ENCODE measurements at places on chromosomes 5 and 9.

- DNase-seq, result no peak
Observed at GRCh38 chr5:5721881-5722280, 299.4 kb downstream of the ICE1 start.

DNA sequence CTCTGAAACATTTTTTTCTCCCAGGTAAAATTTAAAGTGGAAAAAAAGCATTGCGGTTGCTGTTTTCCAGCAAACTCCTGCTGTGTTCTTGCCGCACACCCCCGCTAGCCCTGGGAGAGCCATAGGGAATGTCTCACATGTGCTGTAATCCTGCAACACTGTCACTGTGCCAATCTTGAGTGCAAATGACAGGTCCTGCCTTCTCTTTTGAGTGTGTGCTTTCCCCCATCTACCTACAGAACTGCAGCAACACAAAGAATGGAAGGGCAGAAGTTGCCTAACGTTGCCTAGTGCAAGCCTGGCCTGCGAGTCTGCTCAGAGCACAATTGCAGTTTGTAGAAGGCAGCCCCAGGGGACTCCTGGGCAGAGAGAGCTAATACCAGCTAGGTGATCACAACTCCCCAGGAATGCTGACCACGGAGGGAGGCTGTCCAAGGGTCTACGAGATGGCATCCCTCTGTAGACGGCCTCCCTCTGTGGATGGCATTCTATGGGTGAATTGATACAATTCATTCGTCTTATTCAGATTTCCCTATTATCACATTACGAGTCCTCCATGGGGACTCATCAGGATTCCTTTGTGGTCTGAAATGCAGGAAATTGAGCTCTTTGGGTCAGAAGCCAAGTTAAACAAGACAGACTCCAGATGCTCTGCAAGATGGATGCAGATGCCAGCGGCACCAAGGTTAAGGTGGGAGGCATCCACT lies 172.6 kb upstream of the S1PR3 start:
- no peak for DNase-seq

GRCh38 chr9:115192280-115192679 lies 74.3 kb upstream of the TNC start:
- DNase-seq, result no peak

DNA sequence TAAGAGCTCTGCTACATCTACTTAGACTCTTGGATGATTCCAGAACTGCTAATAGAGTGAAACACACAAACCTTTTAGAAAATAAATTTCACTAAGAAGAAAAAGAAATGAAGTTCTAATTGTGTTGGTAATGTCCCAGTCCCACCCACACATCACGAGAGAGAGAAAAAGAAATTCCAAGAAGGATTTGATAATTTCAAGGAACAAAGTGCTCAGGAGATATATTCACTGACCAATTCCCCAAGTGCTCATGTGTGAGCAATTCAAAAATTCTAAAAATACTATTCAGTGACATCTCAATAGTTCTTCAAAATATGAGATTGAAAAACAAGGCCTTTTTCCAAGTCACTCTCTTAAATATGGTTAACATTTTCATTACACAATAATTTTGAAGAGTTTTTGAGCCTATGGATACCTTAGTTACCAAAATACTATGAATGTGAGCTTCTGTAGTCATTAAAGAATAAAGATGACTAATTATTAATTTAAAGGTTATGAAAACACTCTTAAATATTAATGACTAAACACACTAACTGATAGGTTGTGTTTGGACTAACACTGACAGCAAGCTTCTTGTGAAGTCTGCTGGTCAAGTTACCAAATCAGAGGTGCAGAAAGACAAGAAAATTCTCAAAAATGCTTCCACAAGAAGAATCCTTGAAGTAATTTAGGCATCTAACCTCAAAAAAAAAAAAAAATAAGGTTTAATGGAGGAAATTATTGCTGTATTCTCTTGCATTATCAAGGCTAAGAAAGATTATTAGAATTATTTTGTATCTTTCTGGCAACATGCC lies 245.3 kb downstream of the PDE4D start:
- DNase-seq, result no peak
